Brain microvascular endothelial cell (primary cell): ENCODE measurements at places on chromosomes 5 and 9.

DNA sequence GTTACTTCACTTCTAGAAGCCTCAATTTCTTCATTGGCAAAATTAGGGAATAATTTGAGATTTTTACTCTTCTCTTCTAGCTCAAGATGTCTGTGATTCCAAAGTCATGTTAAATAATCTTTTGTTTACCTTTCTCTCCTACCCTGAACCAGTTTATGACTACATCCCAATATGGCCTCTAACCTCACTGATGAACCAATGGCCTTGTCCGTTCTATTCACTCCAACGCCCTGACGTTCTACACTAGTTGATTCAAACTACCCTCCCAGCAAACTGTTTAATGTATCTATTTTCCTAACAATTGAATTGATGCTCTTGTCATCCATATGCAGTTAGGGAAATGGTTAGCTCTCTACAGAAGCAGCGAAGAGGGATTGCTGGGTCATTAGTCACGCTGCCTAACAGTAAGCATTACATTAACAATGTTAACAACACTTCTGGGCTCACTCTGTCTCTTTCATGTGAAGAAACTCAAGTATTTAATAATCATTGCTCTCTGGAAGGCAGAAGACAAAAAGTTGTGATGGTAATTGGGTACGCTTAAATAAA is 38.0 kb downstream of the RAPGEF1 start:
- no peak for DNase-seq

DNA sequence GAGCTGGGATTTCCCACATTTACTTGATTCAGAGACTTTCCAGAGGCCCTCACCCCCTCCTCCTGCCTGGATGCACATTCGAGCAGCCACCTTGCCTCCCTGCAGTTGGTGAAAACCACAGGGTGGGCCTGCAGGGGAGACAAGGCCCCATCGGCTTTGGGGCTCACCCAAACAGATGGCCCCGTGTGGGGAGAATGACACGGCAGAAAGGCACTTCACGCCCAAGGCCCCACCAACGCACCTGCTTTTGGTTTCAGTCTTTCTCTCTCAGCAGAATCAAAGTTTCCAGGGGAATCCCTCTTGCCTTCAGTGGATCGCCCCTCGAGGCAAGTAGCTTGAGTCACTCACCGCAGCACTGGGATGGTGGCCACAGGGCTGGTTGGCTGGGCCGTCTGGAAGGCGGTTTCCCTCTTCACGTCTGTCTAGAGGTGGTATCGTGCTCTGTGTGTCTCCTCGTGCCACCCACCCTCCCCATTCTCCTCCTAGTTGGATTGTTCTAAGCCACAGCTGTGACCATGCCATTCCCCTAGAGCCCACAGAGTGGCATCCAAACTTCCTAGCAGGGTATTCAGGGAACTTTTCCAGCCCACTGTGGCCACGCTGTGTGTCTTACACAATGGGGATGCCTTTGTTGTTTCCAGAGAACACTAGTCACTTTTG is 31.8 kb downstream of the SEC61B start:
- no peak for DNase-seq

GRCh38 chr5:113293975-113294310 is 140.8 kb downstream of the TSSK1B start:
- peak; percentile 34 for DNase-seq

- no peak for DNase-seq
Observed at GRCh38 chr5:10868956-10869355, 107.9 kb upstream of the DAP start.

- DNase-seq, result no peak
Observed at GRCh38 chr5:94771742-94772141, 153.3 kb downstream of the SLF1 start.

- no peak for DNase-seq
Observed at GRCh38 chr9:113355040-113355596, 5.8 kb downstream of the BSPRY start.

DNA sequence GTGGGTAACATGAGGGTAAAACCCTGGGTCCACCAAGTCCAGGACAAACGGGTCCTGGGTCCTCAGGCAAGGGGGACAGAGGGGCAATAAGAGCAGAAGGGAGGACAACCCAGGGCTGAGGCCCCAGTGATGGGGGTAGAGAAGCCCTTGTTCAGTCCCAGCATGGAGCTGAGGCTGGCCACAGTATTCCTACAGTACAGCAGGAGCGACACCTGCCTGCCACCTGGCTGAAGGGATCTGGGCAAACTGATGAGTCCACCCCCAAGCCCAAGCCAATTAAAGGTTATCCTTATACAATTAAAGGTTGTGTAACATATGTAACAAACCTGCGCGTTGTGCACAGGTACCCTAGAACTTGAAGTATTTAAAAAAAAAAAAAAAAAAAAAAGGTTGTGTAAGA is 97.7 kb upstream of the LRRTM2 start:
- DNase-seq, result no peak

GRCh38 chr9:127491516-127491915 is 40.2 kb downstream of the LRSAM1 start:
- DNase-seq, result no peak

DNA sequence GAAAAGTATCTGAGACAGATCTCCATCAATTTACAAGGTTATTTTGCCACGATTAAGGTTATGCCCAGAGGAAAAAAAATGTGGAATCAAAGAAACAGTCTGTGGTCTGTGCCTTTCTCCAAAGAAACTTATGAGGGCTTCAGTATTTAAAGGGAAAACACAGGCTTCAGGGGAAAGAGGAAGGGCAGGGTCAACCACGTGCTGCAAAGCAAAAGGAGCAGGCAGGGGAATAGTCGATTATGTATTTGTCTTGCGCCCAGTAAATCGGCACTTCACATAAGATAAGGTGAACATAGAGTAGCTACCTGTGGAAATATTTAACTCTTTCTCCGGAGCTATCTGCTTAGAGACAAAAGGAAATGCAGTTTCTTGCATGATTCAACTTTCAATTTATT is 343.7 kb downstream of the RAB3C start:
- DNase-seq, result no peak

DNA sequence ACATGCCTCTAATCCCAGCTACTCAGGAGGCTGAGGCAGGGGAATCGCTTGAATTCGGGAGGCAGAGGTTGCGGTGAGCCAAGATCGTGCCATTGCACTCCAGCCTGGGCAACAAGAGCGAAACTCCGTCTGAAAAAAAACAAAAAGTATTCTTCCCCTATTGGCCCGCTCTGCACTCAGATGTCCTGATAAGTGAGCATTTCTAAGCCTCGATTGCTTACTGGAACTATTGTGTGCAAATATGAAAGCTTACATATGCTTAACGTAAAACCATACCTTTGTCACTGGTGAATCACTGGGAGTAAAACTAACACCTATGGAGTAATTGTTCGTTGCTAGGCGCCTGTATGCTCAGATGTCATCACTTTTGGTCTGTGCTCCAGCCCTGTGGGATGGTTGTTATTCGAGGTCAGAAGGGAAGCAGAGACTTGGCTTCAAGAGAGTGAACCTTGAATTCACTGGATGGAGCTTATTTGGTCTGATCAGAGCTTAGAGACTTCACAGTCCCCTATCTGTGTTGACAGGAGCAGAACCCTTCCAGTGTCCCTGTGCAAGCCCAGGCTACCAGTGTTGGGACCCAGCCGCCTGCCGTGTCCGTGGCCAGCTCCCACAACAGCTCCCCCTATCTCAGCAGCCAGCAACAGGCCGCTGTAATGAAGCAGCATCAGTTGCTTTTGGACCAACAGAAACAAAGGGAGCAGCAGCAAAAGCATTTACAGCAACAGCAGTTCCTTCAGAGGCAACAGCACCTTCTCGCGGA is 25.3 kb upstream of the LTC4S start:
- DNase-seq, result no peak

DNA sequence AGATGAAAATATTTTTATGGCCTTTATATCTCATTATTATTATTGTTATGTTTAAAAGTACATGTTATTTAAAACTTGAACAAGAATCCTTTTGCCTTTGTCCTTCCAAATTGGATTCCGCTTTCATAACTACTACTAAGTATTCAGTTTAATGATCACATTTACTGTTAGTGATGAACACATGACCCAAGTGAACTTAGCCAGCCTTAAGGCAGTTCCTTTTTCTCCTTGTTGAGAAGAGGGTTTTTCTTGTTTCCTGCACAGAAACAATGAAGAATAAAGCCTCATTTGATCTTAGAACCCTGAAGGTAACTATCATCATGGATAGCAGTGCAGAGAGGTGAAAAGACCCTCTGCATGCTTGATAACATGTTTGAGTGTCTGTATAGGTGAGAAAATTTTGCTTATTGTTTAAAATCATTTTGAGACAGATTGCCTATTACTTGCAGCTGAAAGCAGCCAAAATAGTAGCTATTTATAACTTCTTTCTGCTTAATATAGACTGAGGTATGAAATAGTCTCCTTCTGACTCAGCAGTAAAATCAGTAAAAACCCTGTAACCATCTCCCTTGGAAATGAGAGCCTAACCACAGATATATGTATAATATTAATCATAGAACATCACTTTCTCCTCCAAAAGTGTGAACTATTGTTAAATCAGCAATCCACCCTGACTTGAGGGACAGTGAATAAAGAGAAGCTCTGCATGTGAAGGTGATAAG is 266.2 kb downstream of the SPATA31D1 start:
- DNase-seq, result no peak

DNA sequence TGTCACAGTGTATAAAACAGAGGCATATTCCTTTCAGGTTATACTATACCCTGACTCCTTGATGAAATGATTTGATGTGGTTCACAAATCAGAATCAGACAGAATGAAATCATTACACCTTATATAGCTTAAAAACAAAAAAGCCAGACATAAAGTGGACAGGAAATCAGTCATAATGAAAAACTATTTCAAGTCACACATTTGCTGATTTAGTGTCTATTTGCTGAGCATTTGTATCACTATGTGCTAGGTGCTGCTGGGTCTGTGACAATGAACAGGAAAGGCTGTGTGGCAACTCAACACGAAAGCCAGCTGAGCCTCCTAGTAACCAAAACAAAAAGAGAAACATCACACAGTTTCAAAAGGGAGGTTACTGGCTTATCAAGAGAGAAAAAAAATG is 194.0 kb downstream of the EFNA5 start:
- peak; percentile 74 for DNase-seq

DNA sequence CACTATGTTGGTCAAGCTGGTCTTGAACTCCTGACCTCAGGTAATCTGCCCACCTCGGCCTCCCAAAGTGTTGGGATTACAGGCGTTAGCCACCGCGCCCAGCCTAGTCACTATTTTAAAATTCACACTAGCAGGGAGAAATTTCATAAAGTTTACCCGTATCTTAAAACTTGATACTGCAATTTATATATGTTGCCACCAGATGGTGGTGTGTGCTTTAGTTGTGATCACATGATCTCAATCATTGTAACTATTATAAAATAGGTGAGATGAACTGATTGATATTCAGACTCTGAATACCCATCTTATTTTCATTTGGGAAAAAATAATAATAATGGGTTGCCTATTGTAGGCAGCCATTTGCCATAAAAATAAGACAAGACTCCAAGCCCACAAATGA is 1330.4 kb upstream of the WWC1 start:
- DNase-seq, result no peak

GRCh38 chr5:116068028-116068632 is 16.7 kb upstream of the COMMD10 start:
- peak; percentile 53 for DNase-seq

DNA sequence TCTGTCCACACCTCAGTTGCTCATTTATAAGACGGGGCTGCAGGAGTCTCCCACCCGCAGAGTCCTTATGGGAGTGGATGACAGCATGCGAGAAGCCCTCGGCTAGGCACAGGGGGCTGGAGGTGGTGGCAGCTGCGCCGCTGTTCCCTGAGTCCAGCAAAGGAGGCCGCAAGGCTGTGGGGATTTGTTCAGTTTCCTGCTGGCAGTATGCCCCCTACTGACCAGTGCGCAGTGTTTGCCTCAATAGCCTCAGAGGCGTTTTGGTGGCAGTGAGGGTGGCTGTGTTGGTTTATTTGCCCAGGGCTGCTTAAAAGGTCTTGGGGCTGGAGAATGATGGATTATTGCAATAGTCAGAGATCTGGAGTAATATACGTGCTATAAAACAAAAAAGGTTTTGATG is 176.3 kb upstream of the OTULINL start:
- DNase-seq, result no peak

GRCh38 chr5:137114529-137114928 is 384.6 kb downstream of the SPOCK1 start:
- DNase-seq, result no peak

- no peak for DNase-seq
Observed at GRCh38 chr5:150672237-150672883, 11.3 kb downstream of the MYOZ3 start.

DNA sequence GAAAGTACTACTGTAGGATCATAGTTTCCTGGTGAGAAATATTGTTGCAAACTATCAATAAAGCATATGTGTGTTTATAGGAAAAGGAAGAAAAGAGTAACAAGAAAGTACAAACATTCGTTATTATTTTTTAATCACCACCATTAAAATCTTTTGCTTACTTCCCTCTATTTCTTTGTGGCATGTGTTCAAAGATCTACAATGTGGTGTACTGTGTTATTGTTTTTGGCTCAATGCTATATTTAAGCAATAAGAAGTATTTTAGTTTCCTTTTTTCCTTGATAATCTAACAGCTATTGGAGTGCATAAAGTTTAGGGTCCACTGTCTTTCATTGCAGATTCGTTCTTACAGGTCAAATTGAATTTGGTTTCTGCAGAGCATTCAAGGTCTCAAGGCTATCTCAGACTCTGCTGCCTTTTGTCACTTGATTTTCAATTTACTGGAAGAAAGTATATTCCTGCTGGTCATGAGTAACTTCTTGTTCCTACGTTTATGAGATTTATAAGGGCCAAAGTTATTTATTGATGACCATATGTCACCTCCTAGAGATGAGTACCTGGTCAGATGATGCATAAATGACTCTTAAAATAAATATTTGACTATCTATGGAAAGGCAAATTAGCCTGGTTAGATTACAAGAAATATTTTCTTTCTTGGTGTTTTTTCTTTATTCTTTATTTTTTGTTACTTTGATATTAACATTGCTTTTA is 323.0 kb downstream of the TMEM167A start:
- no peak for DNase-seq

DNA sequence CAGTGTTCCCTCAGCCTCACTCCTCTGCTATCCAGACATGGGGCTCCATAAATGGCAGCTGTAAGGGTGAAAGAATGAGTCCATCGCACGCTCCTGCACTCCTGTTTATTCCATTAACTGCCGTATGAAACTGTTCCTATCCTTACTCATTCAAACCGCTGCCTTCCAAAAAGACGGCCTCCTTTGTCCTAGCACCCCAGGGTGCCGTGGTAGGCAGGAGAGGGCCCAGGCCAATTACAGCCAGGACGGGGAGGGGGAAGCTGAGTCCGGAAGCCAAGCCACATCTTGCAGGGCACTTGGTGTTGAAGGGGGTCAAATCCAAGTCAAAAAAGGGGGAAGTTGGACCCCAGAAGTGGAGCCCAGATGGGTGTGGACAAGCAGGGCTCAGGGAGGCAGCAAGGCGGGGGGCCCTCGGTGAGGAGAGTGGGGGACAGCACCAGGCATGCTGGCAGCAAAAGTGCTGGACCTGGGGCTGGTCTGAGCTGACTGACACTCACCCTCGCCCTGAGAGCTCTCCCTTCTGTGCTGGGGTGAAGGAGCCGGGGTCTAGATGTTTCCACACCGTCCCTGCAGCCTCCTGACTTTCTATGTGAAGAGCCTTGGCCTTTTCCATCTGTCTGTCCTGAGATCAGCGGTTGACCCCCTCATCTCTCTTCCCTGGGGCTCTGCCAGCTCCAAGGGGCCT is 63.3 kb downstream of the COL23A1 start:
- DNase-seq, result no peak

GRCh38 chr5:5523066-5523505 is 100.6 kb downstream of the ICE1 start:
- DNase-seq, result no peak

- DNase-seq, result no peak
Observed at GRCh38 chr9:13364271-13365000, 84.9 kb upstream of the MPDZ start.
